ENCODE measurements at places on chromosomes 4 and X. TPM values are rescaled to one million over a fixed set of nuclear protein-coding genes. Genes with fewer than 3 reads are reported as not detected.

- H3K27ac ChIP-seq, result no peak overlapping the region
- H3K4me1 ChIP-seq, result peaks cover 16% of the 10 kb centered on the region
- no peak overlapping the region for H3K4me3 ChIP-seq
- no peaks in the 10 kb centered on the region for H3K27me3 ChIP-seq
- peaks cover 41% of the 10 kb centered on the region for H3K36me3 ChIP-seq
- DNase-seq, result peak; percentile 38
These were observed 24.6 kb downstream of the ZRSR2 start for GRCh38 chrX:15814771-15815365.

DNA sequence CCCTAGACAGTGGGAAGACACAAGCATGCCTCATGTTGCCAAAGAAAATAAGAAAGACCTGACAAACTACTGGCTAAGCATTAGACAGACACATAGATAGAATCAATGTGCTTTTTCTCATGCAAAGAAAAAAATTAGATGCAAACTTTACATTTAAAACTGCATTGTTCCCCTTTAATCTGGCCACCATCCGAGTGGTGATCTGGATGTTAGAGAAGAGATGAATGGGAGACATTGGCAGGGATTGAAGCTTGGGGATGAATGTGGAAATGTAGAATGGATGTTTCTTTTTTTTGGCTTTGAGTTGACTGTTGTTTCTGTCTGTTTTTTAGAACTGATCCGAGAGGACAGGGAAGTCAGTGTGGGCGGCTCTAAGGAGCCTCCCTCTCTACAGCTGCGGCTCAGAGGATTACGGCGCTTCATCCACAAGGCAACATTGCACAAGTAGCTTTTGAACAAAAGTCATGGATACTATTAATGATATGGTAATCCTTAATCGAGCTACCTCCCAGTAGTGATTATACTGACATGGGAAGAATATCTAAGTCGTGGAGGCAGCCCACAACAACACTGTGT is 53.0 kb downstream of the HELT start:
- no peaks in the 10 kb centered on the region for H3K36me3 ChIP-seq
- no peak overlapping the region for H3K27ac ChIP-seq
- no peaks in the 10 kb centered on the region for H3K4me1 ChIP-seq
- no peak for DNase-seq
- H3K27me3 ChIP-seq, result peaks cover 6% of the 10 kb centered on the region

DNA sequence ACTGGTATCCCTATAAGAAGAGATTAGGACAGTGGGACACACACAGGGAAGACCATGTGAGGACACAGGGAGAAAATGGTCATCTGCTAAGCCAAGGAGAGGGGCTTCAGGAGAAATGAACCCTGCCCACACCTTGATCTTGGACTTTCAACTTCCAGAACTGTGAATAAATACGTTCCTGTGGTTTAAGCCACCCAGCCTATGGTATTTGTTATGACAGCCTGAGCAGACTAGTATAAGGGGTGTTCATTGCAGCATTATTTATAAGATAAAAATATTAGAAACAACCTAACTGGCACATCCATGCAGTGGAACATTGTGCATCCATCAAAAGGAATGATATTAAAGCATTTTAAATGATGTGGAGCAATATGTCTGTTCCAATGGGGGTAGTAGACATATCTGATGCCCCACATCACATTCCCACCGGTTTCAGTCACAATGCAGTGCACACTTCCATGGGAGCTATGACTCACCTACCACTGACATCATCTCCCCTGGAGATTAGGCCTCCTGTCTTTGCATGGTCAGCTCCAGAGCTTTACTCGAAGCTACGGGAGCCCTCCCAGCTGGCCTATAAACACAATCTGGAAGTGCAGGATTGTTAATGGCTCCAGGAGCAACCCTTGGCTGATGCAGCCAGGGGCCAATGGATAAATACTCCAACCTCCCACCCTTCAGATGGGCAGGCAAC is 38.9 kb upstream of the MAMLD1 start:
- H3K36me3 ChIP-seq, result no peaks in the 10 kb centered on the region
- no peaks in the 10 kb centered on the region for H3K4me1 ChIP-seq
- no peaks in the 10 kb centered on the region for H3K27me3 ChIP-seq
- no peak overlapping the region for H3K4me3 ChIP-seq
- H3K27ac ChIP-seq, result no peak overlapping the region
- DNase-seq, result no peak

DNA sequence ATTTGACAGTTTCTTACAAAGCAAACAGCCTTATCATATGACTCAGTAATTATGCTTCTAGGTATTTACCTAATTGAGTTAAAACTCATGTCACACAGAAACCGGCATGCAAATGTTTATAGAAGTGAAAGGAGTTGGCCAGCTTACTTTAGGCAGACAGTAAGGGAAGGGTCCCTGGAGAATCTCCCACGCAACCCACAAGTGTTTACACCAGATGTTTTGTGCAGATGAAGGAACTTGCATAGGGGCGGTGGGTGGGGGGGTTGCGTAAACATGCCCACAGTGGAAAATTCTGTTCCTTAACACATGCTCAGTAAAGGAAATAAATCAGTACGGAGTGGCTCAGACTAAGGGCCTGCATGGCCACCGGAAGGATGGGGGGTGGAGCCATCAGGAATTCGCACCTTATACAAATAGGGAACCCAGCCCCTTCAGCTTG is 330.5 kb upstream of the AADAT start:
- H3K36me3 ChIP-seq, result no peaks in the 10 kb centered on the region
- H3K27me3 ChIP-seq, result no peaks in the 10 kb centered on the region
- DNase-seq, result no peak
- H3K4me1 ChIP-seq, result no peaks in the 10 kb centered on the region
- no peak overlapping the region for H3K27ac ChIP-seq

- H3K27me3 ChIP-seq, result no peaks in the 10 kb centered on the region
- H3K36me3 ChIP-seq, result no peaks in the 10 kb centered on the region
- no peak overlapping the region for H3K27ac ChIP-seq
- H3K4me1 ChIP-seq, result peaks cover 18% of the 10 kb centered on the region
- peak; percentile 42 for DNase-seq
These were observed 45.9 kb upstream of the CDKN2AIP start for GRCh38 chr4:183398298-183399125.

DNA sequence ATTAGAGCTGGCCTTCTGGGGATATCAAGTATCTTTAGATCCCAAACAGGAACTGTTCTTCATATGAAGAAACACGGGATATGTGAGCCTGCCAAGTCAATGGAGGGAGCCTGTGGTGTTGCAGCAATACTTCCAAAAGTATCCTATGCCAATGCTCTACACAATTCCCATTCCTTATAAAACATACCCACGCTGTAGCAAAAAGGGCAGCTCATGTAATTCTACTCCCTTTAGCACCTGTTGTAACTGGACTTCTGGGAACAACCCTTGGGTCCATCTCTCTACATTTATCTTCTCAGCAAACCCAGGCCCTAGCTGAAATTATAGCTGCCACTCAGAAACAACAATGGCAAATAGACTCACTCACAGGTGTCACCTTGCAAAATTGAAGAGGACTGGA is 12.5 kb upstream of the NAF1 start:
- no peaks in the 10 kb centered on the region for H3K36me3 ChIP-seq
- no peak for DNase-seq

- H3K27me3 ChIP-seq, result no peaks in the 10 kb centered on the region
- no peak for DNase-seq
- H3K36me3 ChIP-seq, result no peaks in the 10 kb centered on the region
- peak overlapping the region; percentile 66 for H3K27ac ChIP-seq
- H3K4me1 ChIP-seq, result peaks cover 52% of the 10 kb centered on the region
- peak overlapping the region; percentile 79 for H3K4me3 ChIP-seq
These were observed 869 bp upstream of the ADD1 start for GRCh38 chr4:2842687-2843262.

The PASD1 gene
- not detected for total RNA-seq

The RBM46 gene
- not detected for total RNA-seq

Measured in CD4-positive, alpha-beta T cell (primary cell).